ENCODE measurements at places on chromosomes 1 and 21.

- DNase-seq: no peak
Measured at GRCh38 chr1:146035048-146035423, 13.5 kb upstream of the HJV start.

GRCh38 chr21:24093032-24093431, 1514.2 kb downstream of the MRPL39 start:
- no peak for DNase-seq

DNA sequence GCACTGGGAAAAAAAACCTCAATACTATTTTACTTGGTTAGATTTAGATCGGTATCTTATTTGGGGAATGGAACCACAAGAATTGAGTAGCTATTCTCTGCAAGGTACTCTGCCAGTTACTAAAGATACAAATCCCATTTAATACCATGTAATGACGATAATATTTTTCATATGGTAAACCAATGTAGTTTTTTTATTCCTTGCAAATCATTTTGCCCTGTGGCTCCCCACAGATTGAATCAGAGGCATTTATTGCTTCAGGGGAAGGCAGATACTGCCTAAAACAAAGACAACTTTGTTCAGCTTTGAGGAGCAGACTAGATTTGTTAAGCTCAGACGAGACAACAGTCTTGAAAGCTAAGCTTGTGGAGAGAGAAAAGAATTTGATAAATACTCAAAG, 226.7 kb upstream of the RUNX1 start:
- DNase-seq: no peak

GRCh38 chr1:63453232-63453631, 69.8 kb downstream of the ITGB3BP start:
- DNase-seq: no peak
